ENCODE measurements at places on chromosomes 3 and 15. TPM values are rescaled to one million over a fixed set of nuclear protein-coding genes. Genes with fewer than 3 reads are reported as not detected.

Gene KNG1
- not detected for total RNA-seq

Gene ECE2
- total RNA-seq: not detected

Gene TASOR
- 19.2 TPM for total RNA-seq

Gene PP2D1
- total RNA-seq: not detected

Gene NOX5
- total RNA-seq: 0.30 TPM

Gene SAXO2
- 2.2 TPM for total RNA-seq

Gene SERP1
- total RNA-seq: 96.4 TPM

Gene LRRIQ4
- not detected for total RNA-seq

Gene DHX36
- total RNA-seq: 49.1 TPM

Gene CYP19A1
- total RNA-seq: 0.34 TPM

Gene SLC12A6
- 6.5 TPM for total RNA-seq

Gene RBPMS2
- 8.3 TPM for total RNA-seq

Gene NECTIN3
- 27.6 TPM for total RNA-seq

Gene ZNF619
- 1.6 TPM for total RNA-seq

Gene MKRN3
- total RNA-seq: 1.6 TPM

Gene SLC15A2
- total RNA-seq: 0.10 TPM

Measured in A549 treated with Mapracorat at 1 μM for 4 hours (cell line).